ENCODE measurements at places on chromosomes 2 and 18.

DNA sequence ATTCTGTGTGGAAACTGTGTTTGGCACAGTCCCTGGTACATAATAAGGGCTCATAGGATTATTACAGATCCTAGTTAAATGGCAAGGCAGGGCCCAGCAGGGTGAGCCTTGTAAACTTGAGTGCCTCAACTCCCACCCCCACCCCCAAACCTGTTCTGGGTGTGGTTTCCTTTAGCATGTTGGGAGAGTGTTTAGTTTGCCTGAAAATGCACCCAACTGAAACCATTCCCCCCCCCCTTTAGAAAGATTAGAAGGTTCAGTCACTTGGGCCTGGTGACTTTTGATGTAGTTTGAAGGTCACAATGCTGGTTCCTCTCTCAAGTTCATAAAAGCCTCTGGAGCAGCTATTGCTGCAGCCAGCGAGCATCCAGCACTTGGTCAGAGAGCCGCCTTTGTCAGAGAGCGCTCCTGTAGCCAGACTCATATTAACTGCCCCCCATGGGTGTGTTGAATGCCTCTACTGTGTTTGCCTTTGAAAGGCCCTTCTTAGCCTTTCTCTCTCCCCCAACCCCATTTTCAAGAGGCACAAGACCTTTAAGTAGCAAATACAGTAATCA lies 113.7 kb downstream of the SPTBN1 start:
- DNase-seq, result peak; percentile 30

DNA sequence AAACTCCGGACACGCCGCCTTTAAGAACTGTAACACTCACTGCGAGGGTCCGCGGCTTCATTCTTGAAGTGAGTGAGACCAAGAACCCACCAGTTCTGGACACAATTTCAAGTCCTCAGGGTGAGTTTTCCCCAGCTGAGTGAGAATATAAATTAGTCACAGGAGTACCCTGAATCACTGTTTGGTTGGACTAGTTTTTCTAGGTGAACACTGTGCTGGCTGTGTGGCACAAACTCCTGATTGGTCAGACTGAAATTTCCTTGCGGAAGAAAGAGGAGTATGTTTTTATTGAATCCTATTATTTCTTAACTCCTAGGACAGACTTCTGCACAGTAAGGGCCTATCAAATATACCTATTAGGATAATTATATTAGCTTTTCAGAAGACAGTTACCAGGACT lies 288.1 kb upstream of the UBE2E3 start:
- DNase-seq, result no peak

- DNase-seq, result no peak
These were observed 309.7 kb downstream of the MYCN start for GRCh38 chr2:16250056-16250425.

DNA sequence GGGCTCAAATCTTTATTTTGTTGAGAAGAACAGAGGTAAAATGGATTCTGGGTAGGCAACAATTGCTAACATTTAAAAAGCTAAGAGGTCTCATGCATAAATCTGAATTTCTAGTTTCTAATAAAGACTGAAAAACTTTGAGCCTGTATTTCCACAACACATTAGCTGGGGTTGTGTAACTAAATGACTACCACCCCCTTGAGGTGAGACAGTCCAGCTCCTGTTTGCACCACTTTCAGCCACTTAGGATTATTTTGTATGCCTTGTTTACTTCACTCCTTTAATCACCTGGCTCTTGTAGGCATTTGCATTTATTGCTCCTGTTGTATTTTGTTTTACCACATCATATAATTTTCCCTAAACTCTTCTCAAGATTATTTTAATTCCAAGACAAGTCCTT lies 376.6 kb downstream of the PTH2R start:
- no peak for DNase-seq

- DNase-seq, result no peak
These were observed 10.0 kb downstream of the GALNT5 start for GRCh38 chr2:157267476-157267875.

GRCh38 chr2:127829845-127830246 lies 18.9 kb upstream of the WDR33 start:
- DNase-seq, result peak; percentile 21

- no peak for DNase-seq
These were observed 8.6 kb upstream of the ZNF407 start for GRCh38 chr18:74589021-74589420.

GRCh38 chr2:34567128-34567527 lies 968.0 kb upstream of the FAM98A start:
- DNase-seq, result no peak

- DNase-seq, result no peak
These were observed 443.9 kb upstream of the VRK2 start for GRCh38 chr2:57602733-57603132.

DNA sequence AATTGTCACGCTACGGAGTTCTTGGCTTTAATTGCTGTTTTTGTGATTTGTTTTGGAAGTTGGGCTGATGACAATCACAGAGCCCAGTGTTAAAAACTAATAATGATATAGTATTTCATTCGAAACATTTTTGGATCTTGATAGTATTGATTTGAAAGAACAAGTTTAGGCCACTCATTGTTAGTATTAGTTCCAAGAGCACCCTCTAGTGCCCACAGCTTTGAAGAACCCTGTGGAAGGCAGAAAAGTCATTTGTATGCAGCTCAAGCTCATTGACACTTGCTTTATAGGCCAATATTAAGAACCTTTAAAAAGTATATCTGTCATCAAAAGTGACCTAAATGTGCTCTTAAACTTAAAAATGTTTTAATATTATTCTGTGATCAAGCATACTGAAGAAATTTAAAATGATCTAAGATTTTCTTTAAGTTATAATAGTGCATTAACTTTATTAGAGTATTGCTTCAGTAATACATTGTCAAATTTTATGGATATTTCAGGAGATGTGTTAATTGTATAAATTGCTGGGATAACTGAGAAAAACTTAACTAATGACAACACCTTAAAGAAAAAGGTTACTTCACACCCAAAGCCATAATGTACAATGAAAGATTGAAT lies 191.0 kb downstream of the GRB14 start:
- DNase-seq, result peak; percentile 62

DNA sequence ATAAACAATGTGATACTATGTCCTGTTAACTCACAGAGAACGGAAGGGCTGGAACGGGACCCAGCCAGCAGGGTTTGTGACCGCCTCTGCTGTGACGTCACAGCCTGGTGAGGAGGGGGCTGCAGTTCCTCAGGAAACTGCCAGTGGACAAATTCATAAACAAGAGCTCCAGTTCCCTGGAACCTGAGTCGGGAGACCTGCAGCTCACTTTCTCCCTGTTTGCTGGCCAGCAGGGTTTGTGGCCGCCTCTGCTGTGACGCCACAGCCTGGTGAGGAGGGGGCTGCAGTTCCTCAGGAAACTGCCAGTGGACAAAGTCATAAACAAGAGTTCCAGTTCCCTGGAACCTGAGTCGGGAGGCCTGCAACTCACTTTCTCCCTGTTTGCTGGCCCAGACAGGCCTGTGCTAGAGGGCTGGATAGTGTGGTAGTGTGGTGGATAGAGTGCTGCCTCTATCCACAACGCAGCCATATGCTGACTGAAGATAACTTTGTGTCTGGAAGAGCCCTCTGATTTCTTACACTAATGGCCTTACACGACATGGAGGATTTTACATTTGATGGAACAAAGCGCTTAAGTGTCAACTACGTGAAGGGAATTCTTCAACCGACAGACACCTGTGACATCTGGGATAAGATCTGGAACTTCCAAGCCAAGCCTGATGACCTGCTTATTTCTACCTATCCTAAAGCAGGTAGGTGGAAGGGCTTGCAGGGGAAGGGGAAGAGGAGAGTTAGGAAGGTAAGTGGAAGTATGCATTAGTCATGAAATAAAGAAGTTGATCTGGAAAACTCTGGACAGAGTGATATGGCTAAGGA lies at the start of gene SULT1C4:
Gene SULT1C4 (plus strand): TSS at position 140 of the 816 bp plus-strand sequence. CDS start 384 bp downstream, at position 524.
- peak; percentile 96 for DNase-seq

GRCh38 chr2:112081262-112081661 lies 26.2 kb downstream of the TMEM87B start:
- DNase-seq, result no peak

DNA sequence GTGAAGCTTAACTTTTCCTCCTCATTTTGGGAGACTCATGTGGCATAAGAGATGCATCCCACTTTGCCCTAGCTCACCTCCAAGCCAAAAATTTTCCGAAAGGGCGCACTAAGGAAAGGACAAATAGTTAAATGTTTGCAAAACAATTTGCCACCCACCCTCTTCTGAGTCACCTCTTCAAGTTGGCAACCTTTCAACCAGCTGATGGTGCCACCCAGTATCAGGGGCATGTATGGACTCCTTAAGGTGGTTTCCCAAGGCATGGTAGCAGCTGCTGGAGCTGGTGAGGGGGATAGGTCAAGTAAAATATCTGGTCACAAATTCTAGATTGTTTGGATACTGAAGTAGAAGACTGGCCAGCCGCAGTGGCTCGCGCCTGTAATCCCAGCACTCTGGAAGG lies 17.2 kb upstream of the ITGAV start:
- no peak for DNase-seq

GRCh38 chr2:167147271-167147941 lies 259.1 kb downstream of the XIRP2 start:
- DNase-seq, result no peak

GRCh38 chr2:200258081-200258480 lies 48.4 kb upstream of the SPATS2L start:
- DNase-seq, result no peak

GRCh38 chr2:62150597-62151305 lies 45.2 kb upstream of the B3GNT2 start:
- no peak for DNase-seq

All from lung (tissue), 17 donors.